Activated CD4-positive, alpha-beta T cell treated with anti-CD3 and anti-CD28 coated beads for 1 hour (primary cell): ENCODE measurements at places on chromosomes 16 and 17.

GRCh38 chr17:28177351-28177750 lies 134.9 kb downstream of the NLK start:
- no peak for DNase-seq

DNA sequence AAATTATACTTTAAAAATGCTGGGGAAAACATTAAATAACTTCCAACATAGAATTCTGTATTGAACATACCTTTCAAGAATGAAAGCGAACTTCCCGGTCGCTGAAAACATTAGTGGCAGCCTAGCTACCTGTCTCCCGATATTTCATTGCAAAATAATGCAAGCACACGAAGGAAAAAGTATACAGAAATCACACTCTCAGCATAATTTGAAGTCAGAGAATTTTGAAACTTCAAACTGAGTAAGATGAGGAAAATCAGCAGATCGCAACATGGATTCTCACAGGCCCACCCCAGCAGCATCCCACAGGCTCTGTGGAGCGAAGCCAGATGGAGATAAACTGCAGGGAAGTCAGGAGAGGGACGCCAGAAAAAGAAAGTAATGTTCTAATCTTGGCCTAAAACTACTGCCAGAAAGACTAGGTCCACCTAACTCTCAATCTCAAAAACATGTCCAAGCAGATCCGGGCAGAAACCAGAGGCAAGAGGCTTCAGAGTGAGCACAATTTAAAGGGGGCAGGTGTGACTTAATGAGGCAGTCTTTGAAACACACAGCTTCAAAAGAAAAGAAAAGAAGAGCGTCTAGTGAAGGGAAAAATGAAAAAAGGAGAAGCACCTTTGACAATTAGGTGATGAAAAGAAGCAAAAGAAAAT lies 4.8 kb upstream of the GOSR1 start:
- no peak for DNase-seq

DNA sequence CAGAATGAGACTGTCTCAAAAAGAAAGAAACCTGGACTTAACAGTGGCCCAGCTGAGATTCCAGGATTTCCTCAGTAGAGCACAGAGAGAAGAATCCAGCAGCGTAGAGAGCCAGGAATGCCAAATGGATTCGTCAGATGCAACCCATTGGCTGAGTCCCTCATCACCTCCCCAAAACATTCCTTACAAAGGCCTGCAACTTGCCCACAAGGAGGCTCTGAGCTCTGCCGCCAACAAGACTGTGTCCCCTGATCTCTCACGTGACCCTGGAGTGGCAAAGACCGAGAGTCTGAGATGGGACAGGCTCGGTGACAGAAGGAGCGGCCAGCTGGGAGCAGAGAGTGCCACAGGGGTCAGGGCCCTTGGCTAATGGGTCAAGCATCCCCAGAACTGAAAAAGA lies 6.9 kb upstream of the CHMP6 start:
- DNase-seq, result no peak

GRCh38 chr16:69848637-69849545 lies 86.8 kb downstream of the WWP2 start:
- no peak for DNase-seq

DNA sequence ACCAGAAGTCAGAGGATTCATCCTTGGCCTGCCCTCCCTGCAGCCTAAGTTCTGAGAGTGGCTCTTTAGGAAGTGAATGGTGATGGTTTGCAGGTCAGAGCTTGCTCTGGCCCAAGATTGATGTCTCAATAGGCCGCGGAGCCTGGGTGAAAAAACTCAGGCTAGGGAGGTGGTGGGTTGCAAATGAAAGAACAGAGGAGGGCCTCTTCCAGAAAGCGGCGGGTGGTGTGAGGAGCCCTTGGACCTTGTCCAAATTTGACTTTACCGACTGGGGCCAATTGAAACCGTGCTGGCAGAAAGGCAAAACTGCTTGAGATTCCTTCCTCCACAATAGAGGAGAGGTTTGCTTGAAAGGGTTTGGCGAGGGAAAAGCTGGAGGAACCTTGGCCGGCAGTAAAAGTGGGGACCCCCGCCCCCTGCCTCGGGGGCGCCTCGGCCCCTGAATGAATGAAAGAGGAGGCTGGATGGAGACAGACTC lies 331.3 kb downstream of the SEC14L1 start:
- no peak for DNase-seq

GRCh38 chr16:73543331-73543969 lies 495.5 kb upstream of the ZFHX3 start:
- DNase-seq, result no peak

DNA sequence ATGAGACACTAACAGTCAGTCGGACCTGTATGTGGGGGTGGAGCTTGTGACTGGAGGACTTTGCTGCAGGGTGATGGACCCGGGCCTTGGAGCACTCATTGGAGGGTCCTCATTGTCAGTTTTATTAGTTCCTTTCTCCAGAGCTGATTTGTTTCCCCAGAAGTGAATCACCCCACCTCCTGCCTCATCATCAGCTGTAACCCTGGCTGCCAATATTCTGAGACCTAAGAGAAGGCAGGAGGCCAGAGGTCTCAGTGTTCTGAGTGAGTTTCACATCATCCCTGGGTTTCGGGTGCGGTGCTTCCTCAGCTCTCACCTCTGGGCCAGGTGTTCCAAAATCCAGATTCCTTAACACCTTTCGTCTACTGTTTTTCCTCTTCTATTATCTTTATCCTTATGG lies 49.9 kb upstream of the KIFC3 start:
- DNase-seq, result no peak

DNA sequence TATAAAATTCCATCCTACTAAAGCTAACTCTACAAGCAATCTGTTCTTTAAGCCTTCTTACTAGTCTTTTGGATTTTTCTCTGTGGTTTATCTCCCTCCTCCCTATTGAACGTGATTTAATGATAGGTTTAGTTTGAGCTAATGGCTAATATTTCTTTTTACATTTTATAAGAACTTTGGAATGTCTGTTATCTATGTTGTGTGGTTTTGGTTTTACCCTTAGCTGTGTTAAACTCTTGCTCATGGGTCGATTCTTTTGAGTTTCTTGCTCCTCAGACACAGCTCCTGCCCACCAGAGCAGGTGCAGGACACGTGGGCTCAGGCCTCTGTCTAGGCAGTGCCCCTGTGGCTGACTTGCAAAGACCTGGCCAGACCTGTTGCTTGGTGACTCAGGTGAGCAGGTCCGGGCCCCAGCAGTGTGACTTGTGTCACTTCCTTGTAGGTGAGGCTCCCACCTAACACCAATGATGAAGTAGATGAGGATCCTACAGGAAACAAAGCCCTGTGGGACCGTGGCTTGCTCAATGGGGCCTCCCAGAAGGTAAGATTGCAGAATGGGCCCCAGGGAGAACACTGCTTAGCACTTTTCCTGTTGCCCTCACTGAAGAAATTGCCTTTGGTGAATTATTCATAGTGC lies 45.1 kb downstream of the SF3B3 start:
- DNase-seq, result no peak

- DNase-seq, result no peak
These were observed 78.3 kb downstream of the CBLN1 start for GRCh38 chr16:49203361-49203760.

DNA sequence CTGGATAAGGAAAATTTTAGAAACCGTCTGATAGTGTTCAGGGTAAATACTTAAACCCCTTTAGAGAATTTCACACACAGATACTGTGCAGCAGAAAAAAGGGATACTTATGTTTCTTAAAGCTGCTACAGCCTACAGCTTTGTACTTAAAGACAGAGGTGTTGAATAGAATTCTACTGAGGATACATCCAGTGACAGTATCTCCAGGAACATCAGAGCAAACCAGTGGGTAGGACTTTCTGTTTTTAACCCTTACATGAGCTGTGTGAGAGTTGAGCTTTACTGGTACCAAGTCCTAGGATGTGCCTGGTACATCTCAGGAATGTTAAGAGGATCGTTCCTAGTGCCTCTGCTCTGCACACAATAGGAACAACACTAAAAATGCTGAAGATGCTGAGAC lies 191.5 kb downstream of the FTO start:
- DNase-seq, result no peak

GRCh38 chr17:73371285-73371684 lies 59.5 kb upstream of the CDC42EP4 start:
- DNase-seq, result no peak

DNA sequence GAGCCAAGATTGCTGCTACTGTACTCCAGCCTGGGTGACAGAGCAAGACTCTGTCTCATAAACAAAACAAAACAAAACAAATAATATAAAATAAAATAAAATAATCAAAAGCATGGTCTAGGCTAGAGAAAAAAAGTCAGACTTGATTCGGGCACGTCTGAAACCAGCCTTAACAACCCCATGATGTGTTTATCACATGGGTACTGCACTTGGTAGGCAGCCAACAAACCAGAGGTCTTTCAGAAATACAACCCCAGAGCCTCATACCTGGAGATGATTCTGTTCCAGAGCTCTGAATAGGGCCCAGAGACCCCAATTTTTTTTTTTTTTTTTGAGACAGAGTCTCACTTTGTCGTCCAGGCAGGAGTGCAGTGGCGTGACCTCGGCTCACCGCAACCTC lies 9.6 kb upstream of the HAPSTR1 start:
- DNase-seq, result no peak

- no peak for DNase-seq
These were observed 48.5 kb downstream of the HAPSTR1 start for GRCh38 chr16:9139965-9140364.

- no peak for DNase-seq
These were observed 69.3 kb downstream of the WWP2 start for GRCh38 chr16:69831212-69832123.

- no peak for DNase-seq
These were observed 11.4 kb downstream of the CFAP97D1 start for GRCh38 chr17:43791589-43791988.

DNA sequence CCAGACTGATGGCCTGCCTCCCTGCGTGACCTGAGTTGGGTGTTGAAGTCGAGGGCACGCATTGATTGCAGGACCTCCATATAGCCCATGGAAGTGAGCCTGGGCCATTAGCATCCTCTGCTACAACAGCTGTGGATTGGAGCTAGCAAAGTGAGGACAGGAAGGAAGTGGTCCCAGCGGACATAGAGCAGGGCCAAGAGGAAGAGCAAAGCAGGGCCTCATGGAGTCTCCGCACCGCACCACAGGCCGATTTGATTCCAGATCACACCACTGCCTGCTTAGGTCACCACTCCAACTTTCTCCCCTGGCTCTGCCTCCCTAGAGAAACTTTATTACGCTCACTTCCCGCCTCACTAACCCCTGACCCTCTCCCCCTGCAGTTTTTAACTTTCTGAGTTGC lies 10.7 kb upstream of the UBTF start:
- no peak for DNase-seq

DNA sequence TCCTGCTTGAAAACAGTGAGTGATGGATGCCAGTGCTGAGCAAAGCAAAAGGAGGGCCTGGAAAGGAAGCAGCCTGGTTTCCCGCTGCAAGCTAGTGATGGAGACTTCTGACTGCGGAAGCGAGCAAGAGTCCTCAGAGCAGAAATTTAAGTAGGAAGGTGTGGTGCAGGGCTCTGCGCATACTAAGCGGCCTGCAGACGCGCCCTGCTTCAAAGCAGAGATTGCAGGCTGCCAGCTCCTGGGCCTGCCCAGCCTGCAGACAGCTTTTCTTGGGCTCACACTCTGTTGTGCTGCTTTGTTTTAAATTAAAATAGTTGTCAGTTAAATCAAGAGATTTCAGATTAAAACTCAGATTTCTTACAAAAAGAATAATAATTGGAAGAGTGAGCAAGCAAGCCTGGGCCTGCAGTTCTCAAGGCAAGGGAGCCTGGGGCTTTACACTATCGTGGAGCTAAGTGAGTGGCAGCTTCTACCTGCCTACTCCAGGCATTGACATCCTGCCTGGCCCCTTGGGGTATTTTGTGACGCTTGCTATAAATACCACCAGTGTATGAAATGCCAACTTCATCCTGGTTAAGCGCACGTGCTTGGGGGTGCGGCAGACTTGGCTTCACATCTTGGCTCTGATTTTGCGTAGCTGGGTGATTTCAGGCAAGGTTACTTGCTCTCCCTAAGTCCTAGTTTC lies 237.3 kb downstream of the XYLT1 start:
- DNase-seq, result no peak

DNA sequence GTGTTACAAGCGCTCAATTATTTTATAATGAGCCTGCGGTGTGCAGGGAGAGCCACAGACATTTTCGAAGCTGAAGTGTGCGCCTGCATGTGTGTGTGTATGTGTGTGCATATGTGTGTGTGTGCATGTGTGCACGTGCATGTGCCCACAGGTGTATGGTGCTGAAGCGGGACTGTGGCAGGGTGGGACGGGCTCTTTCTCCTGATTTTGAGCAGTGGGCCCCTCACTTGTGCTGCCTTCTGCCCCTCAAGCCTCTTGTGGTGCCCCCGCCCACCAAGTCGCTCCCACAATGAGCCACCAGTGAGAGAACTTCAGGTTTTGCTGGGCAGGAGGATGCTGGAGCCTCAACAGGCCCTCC lies 16.7 kb upstream of the KCNJ12 start:
- no peak for DNase-seq

DNA sequence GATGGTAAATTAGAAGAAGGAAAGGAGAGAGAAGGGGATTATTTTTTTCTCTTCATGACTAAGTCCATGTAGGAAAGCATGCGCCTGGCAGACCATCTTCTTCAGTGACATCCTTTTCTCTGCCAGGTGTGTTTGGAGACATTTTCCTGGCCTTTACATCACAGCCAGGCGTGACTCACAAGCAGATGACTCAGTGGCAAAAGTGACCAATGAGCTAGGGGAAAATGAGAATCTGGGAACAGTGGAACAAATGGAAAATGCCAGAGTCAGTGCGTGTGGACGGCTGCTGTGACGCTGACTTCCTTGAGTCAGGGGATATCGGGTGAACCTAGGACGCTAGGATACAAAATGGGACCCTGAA lies 9.4 kb downstream of the KIAA0513 start:
- DNase-seq, result no peak

DNA sequence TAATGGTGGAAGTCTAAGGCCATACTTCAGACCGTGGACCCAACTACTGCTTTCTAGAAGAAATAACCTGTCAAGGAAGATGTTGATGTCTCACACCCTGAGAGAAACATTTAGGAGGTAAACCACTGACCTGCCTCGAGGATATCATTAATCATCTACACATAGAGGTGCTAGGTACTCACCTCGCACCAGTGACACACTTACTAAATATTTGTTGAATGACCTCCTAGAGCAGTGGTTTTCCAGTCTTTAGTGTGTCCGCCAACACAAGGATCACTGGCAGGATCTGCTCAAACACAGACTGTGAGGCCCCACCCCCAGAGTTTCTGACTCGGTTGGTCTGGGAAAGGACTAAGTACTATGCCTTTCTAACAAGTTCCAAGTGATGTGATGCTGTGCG lies 197.4 kb upstream of the CACNG5 start:
- no peak for DNase-seq

DNA sequence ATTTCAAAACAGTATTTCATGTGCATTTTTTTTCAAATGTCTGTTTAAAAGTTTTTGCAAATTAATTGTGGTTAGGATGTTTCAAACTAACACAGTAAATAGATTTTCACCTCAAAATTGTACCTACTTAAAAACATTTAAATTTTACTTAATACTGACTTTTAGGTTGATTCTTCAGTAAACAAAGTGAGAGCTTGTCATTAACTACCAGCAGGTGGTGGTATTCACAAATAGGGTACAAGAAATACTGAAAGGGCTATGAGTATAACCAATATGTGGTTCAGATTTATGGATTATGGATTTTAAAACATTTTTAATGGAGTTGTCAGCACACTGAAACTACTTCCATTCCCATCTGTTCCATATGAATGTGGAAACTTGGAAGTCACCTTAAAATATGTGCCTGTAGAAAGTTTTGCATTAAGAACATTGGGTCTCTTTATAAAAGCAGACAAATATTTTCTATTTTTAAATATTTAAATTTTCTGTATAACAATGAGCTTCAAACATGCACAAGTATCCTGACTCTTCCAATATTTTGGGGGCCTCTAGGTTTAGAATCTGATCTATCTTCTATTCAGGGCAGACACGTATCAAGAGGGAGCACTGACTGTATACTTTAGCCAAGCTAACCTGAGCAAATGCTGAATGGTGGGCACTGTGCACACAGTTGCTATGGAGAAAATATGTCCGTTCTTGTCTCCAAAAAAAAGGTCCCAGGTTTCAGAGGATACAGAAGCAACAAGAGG lies 155.6 kb downstream of the SNX11 start:
- no peak for DNase-seq
